Fibroblast of lung (primary cell): ENCODE measurements at places on chromosomes 16 and 17.

- peak; percentile 91 for DNase-seq
Measured at GRCh38 chr17:77444984-77445759, 304.4 kb downstream of the SEC14L1 start.

DNA sequence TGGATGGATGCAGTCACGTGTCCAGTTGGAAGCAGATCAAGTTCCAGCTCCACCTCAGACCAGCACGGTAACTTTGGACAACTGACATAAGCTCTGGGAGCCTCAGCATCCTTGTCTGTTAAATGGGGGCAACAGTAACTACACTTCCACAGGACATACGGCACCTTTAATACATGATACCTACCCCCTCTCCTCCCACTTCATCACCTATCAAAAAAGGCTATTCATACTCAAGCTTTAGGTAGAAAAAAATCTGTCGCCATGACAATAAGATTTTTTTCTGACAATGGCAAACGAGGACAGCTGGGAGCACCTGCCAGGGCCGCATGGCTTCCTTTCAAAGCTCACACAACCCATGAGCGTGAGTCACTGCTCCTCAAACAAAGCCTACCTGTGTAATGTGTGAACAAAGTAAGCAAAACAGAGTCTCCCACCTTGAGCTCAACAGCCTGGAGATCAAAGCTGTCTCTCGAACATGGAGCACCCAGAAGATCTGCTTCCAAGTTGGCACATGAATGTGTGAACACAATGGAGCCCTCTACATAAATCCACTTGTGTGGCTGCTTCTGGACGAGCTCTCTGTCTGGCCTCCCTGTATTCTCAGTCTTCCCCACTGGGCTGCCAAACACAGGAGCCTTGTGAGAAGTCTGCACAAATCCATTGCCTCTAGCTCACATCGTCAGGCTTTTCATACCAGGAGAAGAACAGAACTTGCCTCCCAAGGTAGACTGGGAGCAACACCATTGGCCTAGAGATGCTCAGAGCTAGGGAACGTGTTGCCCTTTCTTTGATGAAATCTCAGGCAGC lies 459.7 kb downstream of the SOX9 start:
- DNase-seq = no peak

GRCh38 chr16:85821390-85822135 lies 22.1 kb downstream of the COX4I1 start:
- peak; percentile 63 for DNase-seq

GRCh38 chr17:78255029-78255656 lies 23.7 kb downstream of the TMEM235 start:
- DNase-seq = no peak
